GM10248 (cell line): ENCODE measurements at places on chromosomes 6 and 20.

GRCh38 chr20:49853640-49854039 is 41.0 kb downstream of the SLC9A8 start:
- no peak for DNase-seq

DNA sequence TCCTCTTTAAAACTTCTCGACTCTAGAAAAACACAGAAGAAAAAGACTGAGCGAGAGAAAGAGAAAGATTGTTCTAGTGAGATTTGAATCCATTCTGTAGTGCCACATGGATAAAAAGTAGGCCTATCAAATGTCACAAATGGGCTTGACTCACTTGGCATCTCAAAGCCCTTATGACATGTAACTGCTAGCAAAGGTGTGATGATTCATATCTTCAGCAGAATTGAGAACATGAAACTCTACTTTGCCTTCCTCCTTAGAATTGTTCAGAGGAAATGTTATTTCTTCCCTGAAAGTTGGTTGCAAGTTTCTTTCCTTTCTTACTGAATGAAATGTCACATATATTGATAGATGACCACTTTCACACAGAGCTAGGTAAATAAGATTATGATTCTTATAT is 40.4 kb upstream of the DUSP22 start:
- no peak for DNase-seq

- no peak for DNase-seq
Observed at GRCh38 chr20:3551681-3552434, 81.0 kb downstream of the ATRN start.

- DNase-seq: no peak
Observed at GRCh38 chr6:32200711-32201475, 8.4 kb upstream of the GPSM3 start.

- DNase-seq: no peak
Observed at GRCh38 chr20:61683721-61684120, 382.0 kb downstream of the TAF4 start.

GRCh38 chr6:11043961-11044711 is at the start of gene ELOVL2:
TSS of gene ELOVL2 (minus strand) at chr6:11044305. CDS start at chr6:11044230, 75 bp downstream.
- peak; percentile 59 for DNase-seq

DNA sequence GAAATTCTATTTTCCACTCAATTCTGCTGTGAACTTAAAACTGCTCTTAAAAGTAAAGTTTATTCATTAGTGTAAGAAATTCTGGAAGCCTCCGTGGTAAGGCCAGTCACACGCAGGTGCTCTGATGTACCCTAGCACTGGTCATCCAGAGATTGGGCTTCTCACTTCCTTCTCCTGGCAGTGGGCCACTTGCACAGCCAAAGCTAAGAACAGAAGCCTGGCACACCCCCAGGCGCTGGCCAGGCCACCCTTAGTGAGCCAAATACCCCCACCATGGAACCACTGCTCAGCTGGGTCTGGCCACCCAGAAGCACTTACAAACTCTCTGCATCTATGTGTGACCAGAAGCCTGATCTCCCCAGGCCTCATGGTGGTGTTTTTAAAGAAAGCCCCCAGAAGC is 35.3 kb upstream of the ARFGEF2 start:
- no peak for DNase-seq
